ENCODE measurements at places on chromosomes 16 and 17.

DNA sequence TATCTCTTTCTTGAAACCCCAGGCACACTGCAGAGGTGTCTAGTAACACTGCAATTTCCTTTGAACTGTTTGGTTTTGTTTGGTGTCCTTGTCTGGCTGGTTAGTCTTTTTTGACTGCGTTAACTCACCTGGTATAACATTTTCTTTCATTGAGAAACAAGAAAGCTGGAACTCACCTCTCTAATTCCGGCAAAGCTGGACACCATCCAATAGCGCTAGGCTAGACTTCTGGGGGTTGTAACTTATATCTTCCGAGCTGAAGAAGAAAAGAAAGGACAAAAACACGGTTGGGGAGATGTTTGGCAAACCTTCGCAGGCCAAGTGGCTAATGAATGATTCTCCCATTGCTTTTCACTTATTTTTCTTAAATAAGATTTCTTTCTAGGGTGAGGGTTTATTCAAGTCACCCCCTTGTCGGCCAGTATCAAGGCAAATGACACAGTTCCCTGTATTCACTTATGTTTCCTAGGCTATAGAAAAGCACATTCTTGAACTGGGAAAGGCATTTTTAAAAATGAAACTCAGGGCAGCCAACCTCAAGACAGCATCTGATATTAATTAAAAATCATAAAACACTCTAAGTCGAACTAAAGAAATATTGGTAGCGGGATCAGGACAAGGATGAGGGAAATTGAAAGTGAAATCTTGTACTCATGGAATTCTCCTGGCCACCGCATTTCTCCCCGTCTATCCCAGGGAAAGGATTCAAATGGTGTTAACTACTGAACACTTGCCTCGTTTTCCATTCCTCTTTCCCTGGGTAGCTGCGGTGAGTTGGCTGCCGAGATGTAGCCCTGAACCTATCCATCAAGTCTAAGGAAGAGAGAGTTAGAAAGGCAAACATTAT lies 95.9 kb upstream of the ZFHX3 start:
- peak; percentile 36 for DNase-seq

DNA sequence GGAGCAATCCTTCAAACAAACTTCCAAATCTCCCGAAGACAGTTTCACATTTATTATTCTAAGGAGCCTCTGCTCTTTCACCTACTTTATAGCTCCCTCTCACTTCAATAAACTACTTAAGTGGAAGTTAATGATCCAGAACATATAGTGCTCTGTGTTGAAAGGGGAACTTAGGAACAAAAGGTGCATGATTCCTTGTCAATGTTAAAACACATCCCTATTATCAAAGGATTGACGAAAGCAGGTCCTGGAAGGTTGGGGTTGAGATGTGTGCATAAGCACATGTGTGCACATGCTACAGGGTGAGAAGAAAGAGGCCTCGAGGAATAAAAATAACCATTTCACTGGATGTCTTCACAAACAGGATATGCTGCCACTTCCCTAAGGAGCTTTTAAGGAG lies 170.3 kb downstream of the SLC39A11 start:
- no peak for DNase-seq

DNA sequence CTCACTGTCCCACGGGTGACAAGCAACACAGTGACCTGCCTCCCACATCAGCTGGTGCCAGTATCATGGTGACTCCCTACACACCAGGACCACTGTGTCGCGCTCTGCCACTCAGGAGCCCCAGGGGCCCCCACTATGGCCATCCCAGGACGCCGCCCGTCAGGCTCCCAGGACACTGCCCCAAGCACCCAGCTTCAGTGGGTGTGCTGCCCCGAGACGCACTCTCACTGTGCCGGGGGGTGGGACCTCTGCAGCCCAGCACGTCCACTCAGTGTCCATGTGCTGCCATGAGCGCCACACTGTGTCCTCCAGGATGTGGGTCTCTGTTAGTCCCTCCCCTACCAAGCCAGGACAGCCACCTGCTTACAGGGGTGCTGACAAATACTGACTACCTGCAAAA lies 120.5 kb downstream of the ZNF778 start:
- no peak for DNase-seq

- DNase-seq = peak; percentile 22
Measured at GRCh38 chr17:15654886-15655561, 29.1 kb downstream of the TRIM16 start.

DNA sequence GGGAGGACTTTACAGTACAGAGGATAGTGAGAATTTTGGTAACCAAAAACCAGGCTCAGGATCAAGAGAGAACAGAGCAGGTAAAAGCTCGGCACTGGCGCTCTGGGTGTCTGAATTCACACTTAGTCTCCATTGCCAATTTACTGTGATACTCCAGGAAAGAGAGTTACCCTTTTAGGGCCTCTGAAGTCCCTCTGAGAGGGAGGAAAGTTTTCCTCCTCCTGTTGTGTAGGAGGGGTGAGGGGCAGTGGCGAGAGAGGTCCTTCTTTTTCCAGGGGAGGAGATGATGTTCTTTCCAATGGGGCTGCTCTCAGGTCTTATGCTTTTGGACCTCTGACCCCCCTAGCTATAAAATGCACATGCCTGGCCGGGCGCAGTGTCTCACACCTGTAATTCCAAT lies 5.4 kb upstream of the TNS4 start:
- DNase-seq = no peak

GRCh38 chr16:88458039-88458772 lies 5.1 kb downstream of the ZFPM1 start:
- DNase-seq = no peak

- no peak for DNase-seq
Measured at GRCh38 chr16:89080196-89080853, 13.3 kb upstream of the ACSF3 start.

- no peak for DNase-seq
Measured at GRCh38 chr17:28182559-28182958, 136.4 kb upstream of the TMEM97 start.

- DNase-seq = no peak
Measured at GRCh38 chr17:35147375-35147905, at the start of gene UNC45B. TSS of gene UNC45B (plus strand) at chr17:35147817. CDS start at chr17:35148264, 447 bp downstream.

DNA sequence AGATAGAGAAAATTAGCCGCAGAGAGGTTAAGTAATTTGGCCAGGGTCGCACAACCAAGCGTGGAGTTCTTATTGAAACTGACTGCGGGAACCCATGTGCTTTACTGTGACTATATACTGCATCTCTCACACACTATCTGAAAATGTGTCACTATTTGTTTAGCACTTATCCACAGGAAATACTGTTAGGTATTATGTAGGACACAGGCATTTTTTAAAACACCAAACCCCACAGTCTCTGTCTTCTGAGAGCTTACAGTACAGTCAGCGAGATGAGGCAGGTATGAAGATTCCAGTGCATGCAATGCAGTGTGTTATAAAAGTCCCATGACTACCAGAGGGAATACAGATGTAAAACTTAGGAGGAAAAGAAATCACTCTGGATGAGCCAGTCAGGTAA lies 11.3 kb downstream of the RBL2 start:
- DNase-seq = no peak

- no peak for DNase-seq
Measured at GRCh38 chr17:80195141-80195540, 25.0 kb downstream of the SGSH start.

- no peak for DNase-seq
Measured at GRCh38 chr17:42513686-42514085, 22.4 kb upstream of the NAGLU start.

GRCh38 chr17:60107526-60108257 lies 29.0 kb upstream of the HEATR6 start:
- no peak for DNase-seq

GRCh38 chr16:11759997-11760396 lies 17.3 kb upstream of the TXNDC11 start:
- DNase-seq = no peak
